ENCODE measurements at places on chromosomes 12 and 14. TPM values are rescaled to one million over a fixed set of nuclear protein-coding genes. Genes with fewer than 3 reads are reported as not detected.

The DBX2 gene
- total RNA-seq, result not detected

The IFNG-AS1 gene
- not detected for total RNA-seq

The EIF2S1 gene
- 356 TPM for total RNA-seq

The ERP27 gene
- total RNA-seq, result not detected

The NID2 gene
- 0.38 TPM for total RNA-seq

The TCL1B gene
- total RNA-seq, result not detected

The OR11H12 gene
- not detected for total RNA-seq

The KCNA5 gene
- total RNA-seq, result not detected

The EML5 gene
- not detected for total RNA-seq

The PGF gene
- 56.6 TPM for total RNA-seq

GRCh38 chr12:89166525-89166934, 185.8 kb downstream of the DUSP6 start:
- peak; percentile 66 for DNase-seq

DNA sequence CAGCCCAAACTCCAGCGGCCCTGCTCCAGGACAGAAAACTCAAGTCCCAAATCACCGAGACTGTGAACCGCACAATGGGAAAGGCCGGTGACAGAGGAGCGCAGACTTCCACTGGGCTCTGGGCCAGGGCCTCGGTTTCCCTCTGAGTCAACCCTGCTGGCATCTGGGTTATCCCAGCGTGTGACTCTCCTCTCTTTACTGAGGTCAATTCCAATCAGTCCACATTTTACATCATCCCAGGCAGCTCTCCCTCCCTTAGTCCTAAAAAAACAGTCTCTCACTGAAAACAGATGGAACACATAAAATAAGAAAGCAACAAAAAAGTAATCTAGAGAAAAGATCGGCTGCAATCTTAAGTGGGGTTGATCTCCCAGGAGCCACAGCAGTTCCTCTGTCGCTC, 36.9 kb downstream of the ITPK1 start:
- no peak for DNase-seq

DNA sequence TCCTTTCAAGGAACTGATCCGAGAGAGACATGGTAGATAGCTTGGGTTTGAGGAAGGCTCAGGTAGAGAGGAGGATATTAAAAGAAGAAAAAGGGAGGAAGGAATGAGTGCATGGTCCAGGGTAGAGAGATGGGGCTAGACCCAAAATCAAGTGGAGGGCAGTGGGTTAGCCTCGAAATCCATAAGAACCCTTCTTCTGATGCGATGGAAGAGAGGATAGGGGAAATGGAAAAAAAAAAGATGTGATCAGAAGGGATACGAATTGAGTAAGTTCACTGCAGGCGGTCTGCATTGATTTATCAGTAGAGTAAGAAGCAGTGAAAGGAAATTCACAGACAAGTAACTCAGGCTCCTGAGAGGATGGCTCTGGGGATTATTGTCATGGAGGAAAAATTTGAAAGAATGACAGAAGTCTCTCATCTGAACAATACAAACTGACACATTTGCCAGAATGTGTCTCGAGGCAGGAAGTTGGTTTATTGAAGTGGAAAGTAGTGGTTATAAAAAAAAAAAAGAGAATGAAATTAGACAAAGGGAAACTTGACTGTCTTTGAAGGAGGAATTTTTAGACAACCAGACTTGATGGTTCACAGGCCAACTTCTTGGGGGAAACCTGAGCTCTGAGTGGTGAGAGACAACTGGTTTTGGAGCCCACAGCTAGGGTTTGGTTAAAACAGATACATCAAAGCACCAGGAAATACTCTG, 10.2 kb downstream of the PPFIBP1 start:
- no peak for DNase-seq

DNA sequence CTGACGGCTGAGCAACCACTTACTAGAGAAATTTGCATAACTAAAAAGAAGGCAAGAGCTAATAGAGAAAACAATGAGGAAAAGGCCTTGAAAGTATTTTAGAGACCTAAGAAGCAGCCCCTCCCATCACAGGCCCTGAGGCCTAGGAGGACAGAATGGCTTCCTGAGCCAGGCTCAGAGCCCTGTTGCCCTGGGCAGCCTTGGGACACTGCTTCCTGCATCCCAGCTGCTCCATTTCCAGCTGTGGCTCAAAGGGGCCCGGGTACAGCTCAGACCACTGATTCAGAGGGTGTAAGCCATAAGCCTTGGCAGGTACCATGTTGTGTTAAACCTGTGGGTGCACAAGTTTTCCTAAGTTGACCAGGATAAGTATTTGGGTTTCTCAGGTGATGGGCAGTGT, 181.4 kb downstream of the TRHDE start:
- no peak for DNase-seq

DNA sequence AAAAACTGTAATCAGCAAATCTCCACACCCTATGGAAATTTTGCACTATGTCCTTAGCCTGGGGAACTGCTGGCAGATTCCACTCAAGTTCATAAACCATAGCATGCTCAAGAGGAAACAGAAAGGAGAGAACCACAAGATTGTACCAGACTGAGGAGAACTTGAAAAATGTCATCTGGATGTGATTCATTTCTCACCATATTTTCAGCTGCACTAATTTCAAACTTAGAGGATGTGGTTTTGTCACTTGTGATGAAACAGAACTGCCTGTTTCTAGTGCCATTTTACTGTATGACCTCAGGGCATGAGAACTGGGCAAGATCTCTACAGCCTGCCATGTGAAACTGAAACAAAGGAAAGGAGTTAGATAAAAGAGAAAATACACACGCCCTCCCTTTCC, 1493.1 kb upstream of the FLRT2 start:
- DNase-seq, result peak; percentile 15

- DNase-seq, result no peak
These were observed 129.6 kb downstream of the RPS29 start for GRCh38 chr14:49456589-49456988.

DNA sequence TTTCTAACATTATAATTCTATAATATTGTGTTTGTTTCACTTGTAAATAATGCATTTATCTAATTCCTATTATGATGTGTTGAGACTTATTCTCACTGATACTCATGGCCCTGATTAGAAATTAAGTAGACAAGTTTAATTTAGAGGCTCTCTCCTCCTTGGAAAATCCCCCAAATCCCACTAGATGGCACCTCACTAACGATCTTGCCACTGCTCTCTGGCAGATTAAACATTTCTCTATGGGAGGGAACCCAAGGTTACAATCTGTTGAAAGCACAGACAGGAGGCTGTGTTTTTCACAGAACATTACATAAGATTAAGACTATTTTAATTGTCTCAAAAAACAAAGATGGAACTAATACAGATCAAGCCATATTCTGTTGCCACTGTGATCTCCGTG, 318.7 kb downstream of the LRFN5 start:
- DNase-seq, result peak; percentile 1

GRCh38 chr14:24098927-24099813, 5.1 kb downstream of the PCK2 start:
- no peak for DNase-seq

DNA sequence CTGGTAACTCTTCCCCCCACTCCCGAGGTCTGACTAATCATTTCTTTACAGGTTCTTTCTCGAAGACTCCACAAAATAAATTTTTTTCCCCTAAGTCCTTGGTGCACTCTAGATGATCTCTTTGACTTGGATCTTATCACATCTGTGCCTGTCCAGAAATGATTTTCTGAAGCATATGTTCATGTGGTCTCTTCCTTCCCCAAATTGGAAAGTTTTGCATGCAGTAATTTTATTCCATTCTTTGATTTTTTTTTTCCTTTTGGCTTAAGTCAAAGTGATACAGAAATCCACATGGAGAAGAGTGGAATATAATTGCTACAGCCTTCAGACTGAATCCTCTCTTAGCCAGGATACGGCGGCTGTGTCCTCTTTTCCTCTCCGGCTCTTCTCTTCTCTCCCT, 213.3 kb downstream of the BMP4 start:
- no peak for DNase-seq

GRCh38 chr14:105999361-106000028, 473.1 kb downstream of the TMEM121 start:
- DNase-seq, result no peak

DNA sequence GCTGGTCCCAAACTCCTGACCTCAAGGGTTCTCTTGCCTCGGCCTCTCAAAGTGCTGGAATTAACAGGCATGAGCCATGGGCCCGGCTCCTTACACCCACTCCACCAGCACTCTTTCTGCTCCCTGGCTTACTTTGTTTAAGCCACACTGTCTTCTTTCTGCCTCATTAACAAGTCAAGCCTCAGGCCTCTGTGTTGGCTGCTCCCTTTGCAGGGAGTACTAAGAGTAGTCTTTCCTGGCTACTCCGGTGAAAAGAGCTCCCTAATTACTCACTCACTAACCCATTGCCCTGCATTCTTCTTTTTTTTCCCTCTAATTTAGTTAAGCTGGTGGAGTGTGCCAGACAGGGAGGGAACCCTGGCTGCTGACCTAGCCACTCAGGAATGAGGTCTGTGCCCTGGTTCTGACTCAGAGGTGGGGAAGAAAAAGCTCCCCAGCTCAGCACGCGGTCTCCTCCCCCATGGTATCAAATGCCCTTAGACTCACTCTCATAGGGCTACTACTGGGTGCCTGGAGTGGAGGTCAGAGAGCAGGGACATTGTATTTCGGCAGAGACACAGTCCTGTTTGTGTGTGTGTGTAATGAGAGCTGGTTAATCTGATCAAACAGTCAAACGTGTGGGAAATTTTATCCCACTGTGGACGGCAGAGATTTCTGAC, 19.8 kb downstream of the GALNT6 start:
- DNase-seq, result peak; percentile 97

DNA sequence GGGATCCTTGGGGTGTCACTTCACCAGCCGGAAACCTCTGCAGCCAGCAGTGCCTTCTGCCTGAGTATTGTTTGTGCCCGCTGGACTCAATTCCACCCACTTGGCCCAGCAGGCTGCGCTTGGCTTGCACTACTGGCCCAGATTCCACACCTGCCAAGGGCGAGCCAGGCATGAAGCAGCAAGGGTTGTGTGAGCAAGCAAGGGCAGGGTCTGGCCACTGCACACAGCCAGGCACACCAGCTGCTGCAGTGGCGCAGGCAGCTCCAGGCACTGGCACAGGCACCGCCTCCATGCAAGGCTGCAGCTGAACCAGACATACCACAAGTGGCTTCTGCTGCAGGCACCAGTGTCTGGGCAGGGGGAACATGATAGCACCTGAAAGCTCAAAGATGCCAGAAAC, 99.5 kb downstream of the NUAK1 start:
- no peak for DNase-seq

- DNase-seq, result no peak
These were observed 8.6 kb downstream of the SLC25A29 start for GRCh38 chr14:100297320-100298300.

GRCh38 chr12:39887856-39888255, 218.0 kb downstream of the SLC2A13 start:
- no peak for DNase-seq

DNA sequence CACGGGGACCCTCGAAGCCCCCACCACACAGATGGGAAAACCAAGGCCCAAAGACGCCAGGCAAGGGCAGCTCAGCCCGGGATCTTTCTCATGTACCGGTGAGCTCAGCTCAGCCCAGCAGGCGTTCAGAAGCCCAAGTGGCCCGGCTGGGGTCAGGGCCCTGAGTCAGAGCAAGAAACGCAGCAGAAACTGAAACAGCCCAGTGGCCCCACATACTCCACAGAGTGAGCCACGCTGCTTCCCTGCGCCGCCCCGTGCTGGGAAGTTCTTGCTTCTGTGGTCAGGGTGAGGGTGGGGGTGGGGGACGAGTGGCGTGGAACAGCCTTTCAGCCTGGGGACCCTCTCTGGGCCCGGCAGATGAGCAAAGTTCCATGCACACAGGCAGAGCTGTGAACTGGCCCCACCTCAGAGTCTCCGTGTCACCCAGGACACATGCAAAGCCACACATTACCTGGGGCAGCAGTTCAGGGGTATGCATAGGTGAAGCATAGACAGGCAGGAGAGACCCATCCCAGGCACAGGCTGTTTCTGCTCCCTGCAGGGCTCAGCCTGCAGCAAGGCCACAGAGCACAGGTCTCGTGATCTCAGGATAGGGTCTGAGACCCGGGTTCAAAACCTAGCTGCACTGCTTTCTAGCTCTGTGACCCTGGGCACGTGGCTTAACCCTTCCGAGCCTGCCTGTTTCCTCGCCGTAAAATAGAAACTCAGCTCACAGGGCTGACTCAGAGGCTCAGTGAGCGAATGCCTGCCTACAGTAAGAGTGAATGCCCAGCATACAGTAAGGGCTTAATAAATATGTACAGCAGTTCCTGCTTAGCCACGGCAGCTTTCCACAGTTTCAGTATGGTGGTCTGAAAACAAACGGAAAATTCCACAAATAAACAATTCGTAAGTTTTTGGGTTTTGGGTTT, 21.6 kb downstream of the NCOR2 start:
- no peak for DNase-seq

DNA sequence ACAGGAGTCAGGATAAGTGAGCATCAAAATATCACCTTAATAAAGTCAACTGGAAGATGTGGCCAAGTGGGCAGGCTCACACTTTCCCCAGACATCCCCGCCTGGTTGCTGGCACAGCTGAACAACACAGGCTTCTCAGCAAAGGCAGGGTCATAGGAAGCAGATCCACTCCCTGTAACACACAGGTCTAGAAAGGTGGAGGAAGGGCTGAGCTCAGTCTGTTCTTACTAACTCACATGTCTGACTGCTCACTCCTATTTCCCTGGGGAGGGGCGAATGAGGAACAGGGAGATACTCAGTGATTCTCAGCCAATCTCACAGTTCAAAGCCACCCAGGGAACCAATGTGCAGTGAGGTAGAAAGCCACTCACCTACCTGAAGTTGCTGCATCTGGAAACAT, 45.0 kb upstream of the AMN1 start:
- DNase-seq, result no peak

DNA sequence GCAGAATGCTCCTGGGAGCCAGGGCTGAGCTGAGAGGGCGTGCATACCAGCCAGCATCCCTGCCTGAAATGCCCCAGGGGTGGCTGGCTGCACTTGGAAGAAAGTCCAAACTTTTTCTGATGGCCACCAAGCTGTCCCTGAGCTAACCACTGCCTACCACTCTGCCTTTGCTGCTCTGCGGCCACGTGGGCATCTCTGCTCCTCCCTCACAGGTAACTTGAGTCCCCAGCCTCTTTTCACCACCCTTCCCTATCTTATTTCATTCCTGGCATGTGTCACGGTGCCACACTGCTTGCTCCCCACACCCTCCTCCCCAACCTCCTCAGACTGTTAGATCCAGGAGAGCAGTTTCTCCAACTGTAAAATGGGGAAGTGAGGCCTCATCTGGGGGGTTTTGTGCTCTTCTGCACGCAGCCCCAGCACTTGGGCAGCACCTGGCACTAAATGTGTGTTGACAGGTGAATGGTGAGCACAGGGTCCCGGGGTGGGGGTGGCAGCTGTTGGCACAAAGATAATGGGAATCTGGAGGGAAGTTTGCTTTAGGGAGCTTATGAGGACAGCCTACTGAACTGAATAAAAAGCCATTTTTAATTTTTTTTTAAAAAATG, 113.0 kb downstream of the GLT1D1 start:
- DNase-seq, result no peak
